ENCODE measurements at places on chromosomes 11 and 22. TPM values are rescaled to one million over a fixed set of nuclear protein-coding genes. Genes with fewer than 3 reads are reported as not detected.

SLN gene
- total RNA-seq: not detected

DNA sequence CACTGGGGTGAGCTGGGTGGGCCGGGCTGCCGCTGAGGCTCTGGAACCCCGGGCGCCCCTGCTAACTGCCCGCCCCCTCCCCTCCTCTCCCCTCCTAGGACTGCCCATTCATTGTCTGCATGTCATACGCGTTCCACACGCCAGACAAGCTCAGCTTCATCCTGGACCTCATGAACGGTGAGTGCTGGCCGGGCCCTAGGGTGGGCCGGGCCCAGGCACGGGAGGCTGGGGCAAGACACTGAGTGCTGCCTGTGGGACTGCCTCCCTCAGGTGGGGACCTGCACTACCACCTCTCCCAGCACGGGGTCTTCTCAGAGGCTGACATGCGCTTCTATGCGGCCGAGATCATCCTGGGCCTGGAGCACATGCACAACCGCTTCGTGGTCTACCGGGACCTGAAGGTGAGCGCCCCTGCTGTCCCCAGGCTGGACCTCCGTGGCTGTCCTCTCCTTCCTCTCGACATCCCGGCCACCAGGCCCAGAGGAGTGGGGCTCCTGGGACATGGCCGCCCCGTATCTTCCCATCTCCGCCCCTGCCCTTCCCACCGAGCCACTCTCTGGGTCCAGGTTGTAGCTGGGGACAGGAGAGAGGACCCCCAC lies 7.5 kb upstream of the ANKRD13D start:
- no peak for DNase-seq
- H3K27me3 ChIP-seq: no peaks in the 10 kb centered on the region
- H3K27ac ChIP-seq: no peak overlapping the region
- peaks cover 13% of the 10 kb centered on the region for H3K4me1 ChIP-seq
- H3K4me3 ChIP-seq: no peak overlapping the region

DNA sequence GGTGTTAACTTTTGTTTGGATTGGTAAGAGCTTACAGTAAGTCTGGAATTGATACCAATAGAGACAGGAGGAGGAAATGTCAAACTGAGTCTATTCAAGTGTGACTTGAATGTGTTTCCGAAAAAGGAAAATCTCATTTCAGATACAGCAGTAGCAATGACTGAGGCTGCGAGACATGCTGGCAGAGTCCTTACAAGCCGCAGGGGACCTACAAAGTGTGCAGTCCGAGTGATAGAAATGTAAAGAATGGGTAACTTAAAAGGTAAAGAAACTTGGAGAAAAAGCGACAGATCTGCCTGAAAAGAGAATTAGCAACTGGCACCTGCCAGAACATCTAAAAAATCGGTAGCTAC lies 444 bp downstream of the CWF19L2 start:
- peak overlapping the region; percentile 91 for H3K4me3 ChIP-seq
- H3K36me3 ChIP-seq: no peaks in the 10 kb centered on the region
- H3K4me1 ChIP-seq: peaks cover 35% of the 10 kb centered on the region
- H3K27me3 ChIP-seq: peaks cover 2% of the 10 kb centered on the region

- H3K4me1 ChIP-seq: peaks cover 47% of the 10 kb centered on the region
- no peaks in the 10 kb centered on the region for H3K27me3 ChIP-seq
Observed at GRCh38 chr22:29043906-29044575, 17.6 kb downstream of the C22orf31 start.

PRAME gene
- total RNA-seq: not detected
